Foreskin melanocyte (primary cell): ENCODE measurements at places on chromosomes 16 and 17.
A peak's percentile ranks its signal among the peaks of the same experiment; 100 is the strongest.

DNA sequence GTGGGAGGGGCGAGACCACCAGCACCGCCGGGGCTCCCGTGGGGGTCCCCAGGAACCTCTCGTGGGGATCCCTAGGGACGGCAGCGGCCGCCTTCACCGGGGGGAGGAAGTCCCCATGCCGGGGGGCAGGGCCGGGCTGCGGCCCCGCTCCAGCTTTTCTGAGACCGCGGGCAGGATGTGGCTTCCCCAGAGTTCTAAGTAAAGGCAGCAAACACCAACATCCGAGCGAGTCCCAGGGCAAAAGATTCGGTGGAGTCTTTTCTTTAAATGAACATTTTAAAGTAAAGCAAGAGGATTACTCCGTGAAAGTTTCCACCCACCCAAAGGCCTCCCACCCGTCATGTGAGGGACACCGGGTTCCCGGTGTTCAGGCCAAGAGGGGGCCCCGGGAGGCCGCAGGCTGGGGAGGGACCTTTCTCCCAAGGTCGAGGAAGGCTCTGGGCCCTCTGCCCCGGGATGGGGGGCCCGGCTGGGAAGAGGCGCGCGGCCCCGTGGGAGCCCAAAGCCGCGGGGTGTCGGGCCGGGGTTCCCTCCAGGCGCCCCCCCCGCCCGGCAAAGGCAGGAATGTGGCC lies 137.2 kb upstream of the RPH3AL start:
- DNase-seq: peak; percentile 35

DNA sequence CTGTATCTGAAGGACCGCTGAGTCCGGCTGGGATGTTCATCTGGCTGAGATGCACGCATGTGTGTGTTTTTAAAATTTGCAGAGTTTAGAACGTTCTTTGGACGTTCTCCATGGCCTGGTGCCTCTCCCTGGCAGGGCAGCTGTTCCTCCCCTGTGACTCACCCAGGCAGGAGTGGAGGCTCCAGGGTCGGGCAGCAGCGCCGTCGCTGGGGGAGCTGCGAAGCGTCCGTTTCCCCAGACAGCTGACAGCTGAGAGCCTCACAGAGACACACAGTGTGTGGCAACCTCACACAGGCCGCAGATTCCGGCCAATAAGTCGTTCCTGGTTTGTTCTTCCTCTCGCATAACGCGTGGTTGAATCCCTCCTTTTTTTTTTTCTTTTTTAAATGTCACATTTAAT lies 80.6 kb downstream of the OR1D5 start:
- DNase-seq: no peak

GRCh38 chr16:6331770-6332169 lies 1000.9 kb upstream of the RBFOX1 start:
- DNase-seq: no peak

GRCh38 chr16:85068746-85069145 lies 41.2 kb downstream of the KIAA0513 start:
- DNase-seq: no peak

GRCh38 chr17:33580215-33580614 lies 287.1 kb upstream of the ASIC2 start:
- no peak for DNase-seq

GRCh38 chr16:59849716-59850115 lies 1115.6 kb upstream of the GOT2 start:
- peak; percentile 20 for DNase-seq

- no peak for DNase-seq
Observed at GRCh38 chr17:29642171-29642611, 19.5 kb upstream of the CORO6 start.
